ENCODE measurements at places on chromosomes 1 and 21.

GRCh38 chr1:154445040-154445472 lies 39.9 kb downstream of the IL6R start:
- DNase-seq, result no peak

GRCh38 chr1:219771080-219771479 lies 157.3 kb downstream of the SLC30A10 start:
- no peak for DNase-seq

DNA sequence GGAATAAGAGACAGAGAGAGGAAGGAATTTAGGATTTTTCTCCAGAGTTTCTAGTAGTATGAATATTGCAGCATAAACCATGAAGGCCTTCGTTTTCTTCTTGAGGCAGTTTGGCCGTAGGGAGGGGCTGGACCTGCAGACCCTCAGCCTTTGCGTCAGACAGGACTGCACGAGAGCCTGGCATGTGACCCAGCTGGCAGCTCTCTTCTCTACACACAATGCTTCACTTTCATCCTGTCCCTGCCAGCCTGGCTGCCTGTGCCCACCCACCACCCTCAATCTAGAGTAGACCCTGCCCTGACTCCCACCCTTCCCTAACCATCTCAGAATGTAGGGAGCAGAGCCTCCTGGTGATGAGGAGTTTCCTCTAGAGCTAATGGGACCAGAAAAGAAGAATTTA lies 1.6 kb downstream of the CA14 start:
- DNase-seq, result no peak

GRCh38 chr1:148293651-148294050 lies 141.6 kb upstream of the NBPF11 start:
- no peak for DNase-seq

DNA sequence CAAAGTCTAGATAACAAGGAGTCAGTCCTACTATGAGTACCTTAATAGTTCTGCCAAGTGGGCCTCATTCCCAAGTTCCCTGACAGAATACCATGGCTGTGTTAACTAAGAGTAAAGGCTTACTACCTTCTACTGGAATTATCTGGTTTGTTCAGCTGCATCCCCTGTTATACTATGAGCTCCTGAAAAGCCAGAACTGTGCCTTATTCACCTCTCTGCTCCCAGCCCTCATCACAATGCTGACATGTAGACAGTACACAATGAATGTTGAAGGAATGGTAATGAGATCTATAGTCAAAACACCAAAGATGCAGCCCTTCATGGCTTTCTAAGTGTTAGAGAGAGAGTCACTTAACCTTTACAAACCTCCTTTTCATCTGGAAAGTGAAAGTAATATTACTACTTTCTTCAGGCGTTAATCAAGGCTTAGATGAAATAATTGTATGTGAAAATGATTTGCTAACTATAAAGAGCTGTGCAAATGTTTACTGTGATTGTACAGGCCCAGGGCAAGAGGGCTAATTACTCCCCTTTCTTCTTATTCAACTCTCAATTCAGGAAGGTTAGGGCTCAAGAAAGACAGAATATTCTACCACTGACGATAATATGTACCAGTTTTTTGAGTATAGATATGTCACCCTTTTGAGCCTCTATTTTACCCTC lies 70.3 kb upstream of the MROH9 start:
- DNase-seq, result no peak

DNA sequence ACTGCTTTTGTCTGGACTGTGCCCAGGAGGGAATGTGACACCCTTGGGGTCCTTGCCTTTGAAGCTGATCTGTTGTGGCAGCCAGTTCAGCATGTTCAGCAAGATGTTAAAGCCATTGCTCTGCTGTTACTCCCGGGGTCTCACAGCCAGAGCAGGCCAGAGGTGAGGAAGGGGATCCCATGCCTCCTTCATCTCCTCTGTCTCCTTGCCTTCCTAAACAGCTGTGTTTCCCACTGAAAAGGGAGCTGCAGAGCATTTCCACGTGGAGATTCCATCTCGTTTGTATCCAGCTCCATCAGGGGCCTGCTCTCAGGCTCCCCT lies 135.8 kb upstream of the COL6A1 start:
- DNase-seq, result no peak

- DNase-seq, result no peak
These were observed 37.0 kb downstream of the TBCE start for GRCh38 chr1:235404190-235404589.

DNA sequence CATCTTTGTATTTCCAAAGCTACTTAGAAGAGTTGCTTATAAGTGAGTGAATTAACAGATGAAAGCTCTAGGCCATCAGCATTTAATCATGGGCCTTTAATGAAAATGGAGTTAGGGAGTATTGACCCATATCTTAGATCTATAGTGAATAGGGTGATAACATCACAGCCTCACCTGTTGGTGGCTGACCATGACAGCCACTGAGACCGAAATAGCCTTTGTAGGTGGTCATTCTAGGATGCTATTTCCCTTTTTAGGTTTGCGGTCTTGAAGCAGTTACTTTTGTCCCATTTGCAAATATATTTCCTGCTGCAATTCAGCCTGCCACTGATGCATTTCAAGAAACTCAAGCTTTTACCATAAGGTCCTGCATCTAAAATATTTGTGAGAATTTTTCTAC lies 410.1 kb upstream of the LYPLAL1 start:
- no peak for DNase-seq

DNA sequence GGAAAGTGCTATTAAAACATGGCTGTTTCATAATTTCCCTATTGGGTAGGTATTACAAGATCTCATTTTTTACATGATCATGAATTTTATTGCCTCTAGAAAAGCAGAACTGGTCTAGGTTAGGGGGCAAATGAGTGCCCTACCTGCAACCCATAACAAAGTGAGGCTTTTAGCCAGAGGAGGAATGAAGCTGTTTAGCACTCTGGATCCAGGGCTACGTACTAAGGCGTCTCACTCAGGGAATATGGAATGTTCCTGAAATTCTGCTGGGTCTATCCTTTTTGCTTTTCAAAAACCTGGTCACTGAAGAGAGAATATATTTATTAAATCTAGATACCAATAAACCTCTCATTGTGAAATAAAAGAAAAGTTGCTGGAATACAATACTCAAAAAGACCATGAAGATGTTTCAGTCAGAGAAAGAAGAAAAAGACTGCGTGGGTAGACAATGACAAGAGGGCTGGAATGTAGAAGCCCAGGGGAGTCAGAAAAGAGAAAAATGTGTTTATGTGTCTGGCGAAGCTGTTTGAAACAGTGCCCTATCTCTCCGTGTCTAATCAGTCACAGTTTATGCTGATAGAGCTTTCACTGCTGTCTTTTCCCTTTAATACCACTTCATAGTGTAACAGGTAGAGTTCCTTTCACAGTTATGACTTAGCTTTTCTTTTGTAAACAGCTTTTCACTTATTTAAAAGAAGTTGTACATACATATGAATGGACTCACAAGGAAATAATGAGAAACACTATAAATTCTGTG lies 25.0 kb upstream of the SYDE2 start:
- no peak for DNase-seq

GRCh38 chr1:19209990-19210771 lies at the start of gene UBR4:
UBR4 (minus strand) TSS chr1:19210266; CDS start chr1:19210248, 18 bp downstream.
- peak; percentile 96 for DNase-seq

DNA sequence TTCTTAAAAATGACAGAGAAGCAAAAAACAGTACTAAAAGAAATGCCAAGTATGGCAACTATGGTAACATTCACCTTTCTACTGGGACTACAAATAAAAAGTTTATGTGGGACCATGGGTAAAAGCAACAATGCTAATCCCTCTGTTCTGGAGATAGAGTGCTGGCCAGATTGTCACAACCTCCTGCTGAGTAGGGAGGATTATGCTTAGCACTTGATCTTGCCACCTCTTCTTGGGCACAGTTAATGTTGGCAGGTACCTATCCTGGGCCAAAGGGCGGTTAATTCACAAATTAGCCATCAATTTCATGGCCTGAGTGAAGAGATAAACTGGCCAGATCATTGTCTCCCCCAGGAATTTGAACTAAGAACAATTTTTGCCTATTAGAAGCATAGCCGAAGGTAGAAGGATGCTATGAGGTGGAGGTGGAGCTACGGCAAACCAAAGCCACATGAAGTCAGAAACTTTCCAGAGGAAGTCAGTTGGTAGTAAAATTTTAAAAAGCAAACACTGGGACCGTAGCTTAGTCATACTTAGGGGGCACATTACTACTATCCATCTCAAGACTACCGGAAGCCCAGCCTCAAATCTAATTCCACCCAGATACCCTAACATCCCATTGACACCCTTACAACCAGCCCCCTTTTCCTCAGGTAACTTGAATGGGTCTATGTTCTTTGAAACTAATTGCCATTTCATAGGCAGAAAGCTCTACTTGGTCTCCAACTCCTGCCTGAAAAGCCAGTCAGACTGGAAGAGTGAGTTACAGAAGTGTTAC lies 2.7 kb downstream of the SCYL3 start:
- DNase-seq, result no peak

DNA sequence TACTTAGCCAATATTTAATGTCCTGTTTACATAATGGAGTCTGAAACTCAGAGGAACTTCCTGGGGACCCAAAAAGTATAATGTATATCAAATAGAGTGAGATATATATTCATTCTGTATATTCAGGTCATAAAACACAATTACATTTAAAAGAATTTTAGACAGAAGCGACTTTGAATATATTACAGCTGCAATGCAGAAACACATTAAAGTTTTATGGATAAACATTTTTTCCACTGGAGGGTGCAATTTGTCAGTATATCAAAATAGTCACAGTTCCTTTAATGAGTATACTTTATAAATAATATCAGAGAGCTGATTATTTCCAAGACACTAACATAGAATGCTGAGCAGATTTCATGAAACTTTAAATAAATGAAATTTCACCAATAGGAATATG lies 43.9 kb upstream of the CRB1 start:
- no peak for DNase-seq

GRCh38 chr1:81733480-81733879 lies 67.3 kb upstream of the ADGRL2 start:
- DNase-seq, result no peak

GRCh38 chr1:228410671-228411070 lies 4.0 kb upstream of the TRIM11 start:
- no peak for DNase-seq

- DNase-seq, result peak; percentile 51
These were observed 5.2 kb upstream of the RERE start for GRCh38 chr1:8822373-8823294.

DNA sequence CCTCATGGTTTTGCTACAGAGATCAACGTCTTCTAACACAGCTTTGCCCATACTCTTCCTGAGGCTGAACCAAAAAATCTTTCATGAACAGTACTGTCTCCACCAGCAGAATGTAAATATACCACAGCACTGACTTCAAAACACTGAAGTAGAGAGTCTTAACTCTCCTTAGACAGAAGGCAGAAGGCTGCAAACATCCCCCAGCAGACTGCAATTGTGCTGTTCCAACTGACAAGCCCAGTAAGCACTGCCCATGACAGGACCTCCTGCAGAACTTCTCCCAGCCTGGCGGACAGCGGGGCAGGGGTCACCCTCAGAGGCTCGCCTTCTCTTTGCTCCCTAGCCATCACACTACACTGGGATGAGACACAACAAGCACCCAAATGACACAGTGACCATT lies 218.7 kb downstream of the RERE start:
- DNase-seq, result no peak

DNA sequence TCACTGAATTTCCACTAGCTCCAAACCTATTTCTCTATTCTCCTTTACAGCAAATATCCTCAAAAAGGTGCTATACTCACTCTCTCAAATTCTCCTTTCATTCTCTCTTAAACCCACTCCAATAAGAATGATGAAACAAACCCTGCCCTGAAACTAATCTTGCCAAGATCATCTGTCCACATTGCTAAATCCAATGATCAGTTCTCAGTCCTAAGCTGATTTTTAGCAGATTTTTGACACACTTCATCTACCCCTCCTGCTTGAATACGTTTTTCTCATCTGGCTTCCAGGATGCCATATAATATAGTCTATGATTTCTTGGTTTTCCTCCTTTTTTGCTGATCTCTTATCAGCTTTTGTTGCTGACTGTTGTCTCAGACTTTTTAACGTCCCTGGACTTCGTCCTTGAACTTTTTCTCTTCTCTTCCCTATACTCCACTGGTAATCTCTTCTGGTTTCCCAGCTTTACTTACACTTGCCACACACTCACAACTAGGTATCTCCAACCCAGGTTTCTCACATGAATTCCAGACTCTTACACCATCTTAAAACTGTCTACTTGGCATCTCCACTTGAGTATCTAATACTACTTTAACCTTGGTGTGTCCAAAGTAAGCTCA lies 35.3 kb downstream of the RERE start:
- no peak for DNase-seq

Measured in inflammatory macrophage treated with lipopolysaccharide for 4 hours (primary cell).